ENCODE measurements at places on chromosomes 12 and 14. TPM values are rescaled to one million over a fixed set of nuclear protein-coding genes. Genes with fewer than 3 reads are reported as not detected.

DNA sequence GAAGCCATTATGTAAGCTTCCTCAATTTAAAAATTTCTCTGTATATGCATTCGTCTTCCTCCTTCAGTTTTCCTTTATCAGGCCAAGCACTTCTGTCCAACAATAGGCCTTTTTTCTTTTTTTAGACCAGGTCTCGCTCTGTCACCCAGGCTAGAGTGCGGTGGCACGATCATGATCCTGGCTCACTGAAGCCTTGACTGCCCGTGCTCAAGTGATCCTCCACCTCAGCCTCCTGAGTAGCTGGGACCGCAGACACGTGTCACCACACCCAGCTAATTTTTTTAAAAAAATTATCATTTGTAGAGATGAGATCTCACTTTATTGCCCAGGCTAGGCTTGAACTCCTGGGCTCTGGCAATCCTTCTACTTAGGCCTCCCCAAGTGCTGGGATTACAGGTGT lies 25.8 kb downstream of the TAOK3 start:
- no peak for DNase-seq

DNA sequence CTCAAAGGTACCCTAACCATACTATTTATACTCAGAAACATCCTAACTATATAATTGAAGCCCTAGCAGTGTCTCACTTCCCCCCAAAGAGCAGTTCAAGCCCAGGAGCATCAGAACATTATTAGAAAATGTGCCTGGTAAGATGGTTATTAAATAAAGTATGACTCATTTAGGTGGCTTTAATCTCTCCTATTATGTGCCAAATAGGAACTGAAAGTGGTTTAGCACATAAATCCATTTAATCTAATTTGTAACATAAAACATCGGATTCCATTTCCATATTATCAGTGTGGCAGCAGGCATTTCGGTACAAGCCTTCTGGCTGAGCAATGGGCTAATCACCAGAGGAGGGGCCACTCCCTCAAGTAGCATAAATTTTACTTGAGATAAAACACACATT lies 395.2 kb upstream of the TMTC1 start:
- DNase-seq: no peak

- DNase-seq: no peak
These were observed 553.9 kb downstream of the VRK1 start for GRCh38 chr14:97350894-97351731.

- no peak for DNase-seq
These were observed 325.1 kb downstream of the BCL11B start for GRCh38 chr14:98946940-98947339.

DNA sequence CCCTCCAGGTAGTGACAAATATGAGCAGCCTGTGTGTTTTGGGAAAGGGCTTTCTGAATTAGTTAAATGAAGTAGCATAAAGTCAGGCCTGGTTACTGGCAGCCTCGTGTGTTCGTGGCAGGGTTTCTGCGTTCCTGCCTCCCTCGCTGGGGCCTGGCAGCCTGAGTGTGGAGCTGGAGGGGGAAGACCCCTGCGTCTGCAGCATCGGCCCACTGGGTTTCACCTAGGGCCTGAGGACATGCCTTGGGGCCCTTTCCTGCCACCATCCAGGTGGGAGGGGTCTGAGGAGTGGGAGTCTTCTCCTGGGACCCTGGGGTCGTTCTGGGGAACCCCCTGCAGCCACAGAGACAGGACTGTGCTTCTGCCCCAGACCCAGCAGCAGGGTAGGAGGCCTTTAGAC lies 20.4 kb upstream of the AMN start:
- no peak for DNase-seq

DNA sequence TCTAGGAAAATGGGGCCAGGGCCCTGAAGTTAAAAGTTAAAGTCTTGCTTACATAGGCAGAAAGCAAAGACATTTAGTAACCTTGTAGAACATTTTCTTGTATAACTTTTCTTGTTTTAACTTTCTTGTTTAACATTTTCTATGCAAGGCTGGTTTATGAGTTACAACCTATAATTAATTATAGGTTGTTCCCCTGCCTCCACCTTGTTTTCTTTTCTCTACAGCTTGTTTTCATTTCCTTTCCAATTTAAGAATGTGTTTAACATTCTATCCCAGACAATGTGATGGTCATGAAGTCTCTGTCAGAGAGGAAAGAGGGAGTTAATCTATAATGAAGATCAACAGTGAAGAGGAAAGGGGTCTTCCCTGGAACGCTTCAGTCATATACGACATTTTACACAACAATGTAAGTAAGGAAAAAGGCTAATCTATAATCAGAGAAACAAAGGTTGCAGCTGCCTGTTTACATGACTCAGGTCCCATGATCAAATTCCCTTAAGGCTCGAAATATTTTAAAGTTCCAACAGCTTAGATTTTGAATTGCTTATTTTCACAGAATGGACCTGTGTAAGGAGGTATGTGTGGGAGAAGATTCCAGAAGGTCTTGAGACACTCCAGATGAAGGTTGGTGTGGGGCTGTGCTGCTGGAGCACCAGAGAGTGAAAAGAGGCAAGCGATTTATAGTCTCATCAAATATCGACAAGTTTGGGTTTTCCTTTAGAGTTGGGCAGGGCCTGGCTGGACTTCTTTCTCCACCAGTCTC lies 34.2 kb upstream of the TCL1B start:
- DNase-seq: no peak

DNA sequence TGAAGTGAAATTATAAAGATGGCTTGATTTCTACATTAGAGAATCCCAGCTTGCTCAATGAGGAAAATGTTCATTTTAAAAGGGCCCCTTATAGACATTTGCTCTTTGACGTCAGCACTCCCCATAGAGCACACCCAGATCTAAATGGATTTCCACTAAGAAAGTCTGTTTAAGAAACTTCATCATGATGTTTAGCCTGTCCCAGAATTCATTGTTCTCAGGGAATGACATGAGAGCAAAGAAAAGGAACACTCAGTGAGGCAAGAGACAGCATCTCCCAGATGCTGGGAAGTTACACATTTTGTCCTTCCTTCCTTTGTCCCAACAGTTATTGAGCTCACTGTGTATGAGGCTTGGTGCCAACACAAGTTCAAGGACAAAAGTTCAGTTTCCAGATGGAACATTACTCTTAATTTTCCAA lies 4.9 kb downstream of the PHLDA1 start:
- peak; percentile 79 for DNase-seq

DNA sequence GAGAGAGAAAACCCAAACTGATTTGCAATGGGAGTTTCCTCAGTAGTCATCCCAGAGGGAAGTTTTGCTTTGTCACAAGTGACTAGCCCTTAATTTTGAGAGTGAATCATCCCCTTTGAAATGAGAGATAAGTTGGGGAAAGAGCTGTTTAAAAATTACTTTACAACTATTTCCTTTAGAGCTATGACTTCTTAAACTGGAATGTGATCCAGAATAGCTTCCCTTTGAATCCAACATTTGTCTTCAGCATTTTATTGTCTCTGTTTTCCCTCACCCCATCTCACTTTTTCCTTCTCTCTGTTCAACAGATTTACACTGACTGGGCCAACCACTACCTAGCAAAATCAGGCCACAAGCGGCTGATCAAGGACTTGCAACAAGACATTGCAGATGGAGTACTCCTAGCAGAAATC lies 109.3 kb downstream of the NAV3 start:
- peak; percentile 91 for DNase-seq

The CLEC14A gene
- 0.20 TPM for total RNA-seq

The HELB gene
- total RNA-seq: 2.0 TPM

The MYF5 gene
- not detected for total RNA-seq
